Stimulated activated CD4-positive, alpha-beta T cell treated with anti-CD3 and anti-CD28 coated beads, TNF-alpha, amount 100 ng/mL, for 4 hours (primary cell): ENCODE measurements at places on chromosomes 2 and 18.

DNA sequence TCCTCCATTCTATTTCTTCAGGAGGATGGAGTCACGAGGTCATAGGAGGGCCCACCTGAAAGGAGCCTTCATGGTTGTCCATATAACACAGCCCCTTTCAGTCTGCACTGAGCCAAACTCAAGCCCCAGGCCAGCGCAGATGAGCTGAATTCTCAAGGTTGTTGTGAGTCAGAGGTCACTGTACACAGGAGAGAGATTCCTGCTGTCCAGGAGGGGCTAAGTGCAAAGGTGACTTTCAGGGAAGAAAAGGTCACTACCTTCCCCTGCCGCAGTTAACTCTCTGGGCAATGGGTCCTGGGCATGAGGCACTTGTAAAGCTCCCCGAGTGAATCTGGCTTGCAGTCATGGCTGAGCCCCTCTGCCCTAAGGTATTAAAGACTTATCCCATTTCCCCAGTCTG lies 150.7 kb downstream of the CTIF start:
- no peak for DNase-seq

- no peak for DNase-seq
Measured at GRCh38 chr2:173434762-173435569, 80.3 kb downstream of the CDCA7 start.

- DNase-seq = no peak
Measured at GRCh38 chr2:234483568-234484251, 13.2 kb downstream of the ARL4C start.

DNA sequence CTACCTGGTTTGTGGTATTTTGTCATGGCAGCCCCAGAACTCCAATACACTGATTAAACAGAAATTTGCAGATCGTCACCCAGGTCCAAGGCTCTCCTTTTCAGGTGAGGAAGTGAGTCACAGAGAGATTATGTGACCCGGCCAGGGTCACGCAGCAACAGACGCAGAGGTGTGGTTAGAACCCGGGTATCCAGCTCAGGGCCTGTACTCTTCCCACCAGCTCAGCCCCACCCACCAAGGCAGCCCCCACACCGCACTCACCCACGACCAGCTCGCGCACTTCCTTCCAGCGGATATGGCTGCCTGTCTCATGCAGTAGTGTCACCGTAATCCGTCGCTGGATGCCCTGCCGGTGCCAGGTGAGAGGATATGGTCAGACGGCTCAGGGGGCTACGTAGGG lies 48.1 kb downstream of the AQP12A start:
- DNase-seq = no peak

DNA sequence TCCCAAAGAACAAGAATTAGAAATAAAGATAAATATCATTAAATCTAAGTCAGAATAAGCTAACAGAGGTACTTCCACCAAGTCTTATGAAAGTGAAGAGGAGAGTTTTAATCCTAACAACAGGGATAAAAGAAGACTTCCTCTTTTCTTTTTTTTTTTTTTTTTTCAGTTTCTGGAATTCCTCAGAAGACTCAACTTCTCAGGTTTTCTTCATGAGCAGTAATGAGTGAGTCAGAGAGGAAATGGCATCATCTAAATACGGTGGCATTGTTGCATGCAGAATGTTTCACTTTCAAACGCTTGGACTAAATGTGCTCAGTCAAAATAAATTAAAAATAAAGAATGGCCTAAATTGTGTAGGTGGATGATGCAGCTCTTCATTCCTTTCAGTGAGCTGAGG lies 45.6 kb upstream of the ARHGAP15 start:
- no peak for DNase-seq

DNA sequence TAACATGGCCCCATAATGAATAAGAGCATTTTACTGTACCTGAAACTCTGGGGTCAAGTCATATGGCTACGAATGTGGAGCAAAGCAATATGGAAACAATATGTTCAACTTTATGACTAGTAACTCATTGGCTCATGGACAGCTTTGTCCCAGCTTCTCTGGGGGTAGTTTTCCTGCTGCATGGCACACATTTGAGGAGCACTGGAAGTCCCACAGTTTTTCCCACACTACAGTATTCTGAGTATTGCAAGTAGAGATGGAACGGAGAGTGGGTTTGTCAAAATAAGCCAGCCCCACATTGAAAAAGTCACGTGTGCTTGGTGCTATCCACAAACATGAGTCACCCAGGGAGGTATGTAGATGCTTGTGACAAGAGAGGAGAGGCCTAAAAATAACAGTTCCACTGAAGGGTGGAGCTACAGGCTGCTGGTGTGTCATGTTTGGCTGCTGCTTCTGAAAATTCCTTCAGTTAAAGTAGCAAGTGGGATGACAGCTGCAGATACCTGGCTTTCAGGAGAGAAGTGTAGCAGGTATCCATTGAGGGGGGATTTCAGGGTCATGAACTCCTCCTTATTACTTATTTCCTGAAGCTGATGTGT lies 48.2 kb upstream of the CTAGE1 start:
- no peak for DNase-seq

DNA sequence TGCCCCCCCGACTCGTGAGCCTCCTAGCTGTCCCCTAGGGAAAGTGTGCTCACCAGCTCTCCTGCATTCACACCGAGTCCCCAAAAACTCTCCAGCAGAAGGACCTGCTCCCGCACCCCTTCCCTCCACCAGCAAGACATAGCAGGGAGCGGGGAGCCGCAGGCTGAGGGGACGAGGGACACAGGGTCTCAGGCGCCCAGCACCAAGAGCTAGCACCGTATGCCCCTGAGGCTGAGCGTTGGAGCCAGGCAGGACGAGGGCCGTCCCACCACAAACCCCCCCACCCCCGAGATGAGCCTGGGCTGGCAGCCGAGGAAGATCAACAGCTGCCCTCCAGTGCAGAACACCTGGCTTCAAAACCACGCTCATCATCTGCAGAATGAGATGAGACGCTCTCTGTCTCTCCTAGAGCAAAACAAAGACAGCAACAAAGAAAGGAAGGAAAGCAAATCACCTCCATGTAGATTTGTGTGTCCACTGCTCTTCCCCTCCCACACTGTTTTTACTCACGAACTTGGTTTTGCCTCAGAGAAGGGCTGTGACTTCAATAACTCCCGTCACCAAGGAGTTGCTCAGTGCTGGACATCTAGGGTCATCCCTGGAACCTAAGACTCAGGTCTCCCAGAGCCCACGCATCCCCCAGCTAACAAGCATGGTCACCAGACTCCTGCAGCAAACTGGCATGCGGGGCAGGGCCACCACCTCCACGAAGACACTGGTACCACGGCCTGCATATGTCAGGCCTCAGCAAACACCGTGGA lies 39.7 kb upstream of the SALL3 start:
- no peak for DNase-seq

GRCh38 chr2:29325544-29325943 lies 210.3 kb downstream of the CLIP4 start:
- no peak for DNase-seq

DNA sequence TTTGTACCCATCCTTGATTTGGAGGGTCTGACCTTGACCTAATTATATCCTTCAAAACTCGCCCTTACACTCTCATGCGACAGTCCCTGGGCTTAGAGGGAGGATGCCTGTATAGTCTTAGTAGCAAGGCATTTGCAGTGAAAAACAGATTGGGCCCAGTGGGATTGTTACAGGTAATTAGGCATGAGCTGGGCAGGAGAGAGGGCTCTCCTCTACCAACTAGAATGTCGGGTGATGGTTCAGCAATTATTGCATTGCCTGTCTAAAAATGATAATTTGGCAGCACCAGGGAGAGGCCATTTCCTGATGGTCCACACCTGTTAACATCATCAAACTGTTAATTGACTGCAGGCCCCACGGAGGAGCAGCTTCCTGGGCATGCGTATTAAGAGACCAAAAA lies 32.4 kb downstream of the COMMD1 start:
- no peak for DNase-seq

DNA sequence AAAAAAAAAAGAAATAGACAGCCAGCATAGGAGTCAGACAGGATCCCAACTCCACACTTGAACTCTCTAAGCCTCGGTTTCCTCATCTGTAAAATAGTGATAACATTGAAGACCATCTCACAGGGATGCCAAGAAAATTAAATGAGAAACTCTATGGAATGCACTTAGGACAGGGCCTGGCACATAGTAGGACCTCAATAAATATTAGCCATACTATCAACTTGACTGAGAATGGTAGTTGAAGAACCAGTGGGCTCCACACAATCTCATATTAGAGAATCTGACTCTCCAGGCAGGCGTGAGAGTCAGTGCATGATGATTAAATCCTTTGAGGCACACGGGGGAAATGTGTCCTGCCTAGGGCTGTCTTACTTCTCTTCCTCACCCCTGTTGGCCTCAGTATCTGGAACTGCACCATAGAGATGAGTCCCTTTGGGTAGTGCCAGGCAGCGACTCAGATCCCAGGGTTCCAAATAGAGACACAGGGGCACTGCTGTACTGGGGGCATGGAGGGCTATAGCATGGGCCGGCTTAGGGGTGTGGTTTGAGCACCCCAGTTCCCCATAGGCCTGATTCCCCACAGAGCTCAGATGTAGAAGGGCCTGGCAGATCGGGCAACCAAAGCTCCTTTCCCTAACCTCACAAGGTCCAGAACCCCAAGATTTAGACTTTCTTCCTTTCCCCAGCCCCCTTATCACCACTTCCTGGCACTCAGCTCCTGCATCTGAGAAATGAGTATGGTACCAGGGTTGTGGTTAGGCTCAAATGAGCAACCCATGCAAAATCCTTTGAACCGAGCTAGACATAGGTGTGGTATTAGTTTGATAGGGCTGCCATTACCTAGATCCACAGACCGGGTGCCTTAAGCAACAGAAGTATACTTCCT lies 51.3 kb upstream of the CAB39 start:
- no peak for DNase-seq

DNA sequence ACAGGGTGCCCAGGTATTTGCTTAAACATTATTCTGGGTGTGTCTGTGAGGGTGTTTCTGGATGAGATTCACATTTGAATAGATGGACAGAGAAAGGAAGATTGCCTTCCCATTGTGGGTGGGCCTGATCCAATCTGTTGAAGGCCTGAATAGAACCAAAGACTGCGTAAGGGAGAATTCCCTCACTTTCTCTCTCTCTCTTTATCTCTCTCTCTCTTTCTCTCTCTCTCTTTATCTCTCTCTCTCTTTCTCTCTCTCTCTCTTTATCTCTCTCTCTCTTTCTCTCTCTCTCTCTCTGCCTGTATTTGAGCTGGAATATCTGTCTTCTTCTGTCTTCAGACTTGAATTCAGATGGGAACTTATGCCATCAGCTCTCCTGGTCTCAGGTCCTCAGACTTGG lies 148.4 kb downstream of the FAM124B start:
- no peak for DNase-seq

GRCh38 chr2:21282515-21282898 lies 158.7 kb downstream of the TDRD15 start:
- DNase-seq = no peak

GRCh38 chr2:191169456-191170300 lies 18.9 kb upstream of the STAT4 start:
- no peak for DNase-seq

DNA sequence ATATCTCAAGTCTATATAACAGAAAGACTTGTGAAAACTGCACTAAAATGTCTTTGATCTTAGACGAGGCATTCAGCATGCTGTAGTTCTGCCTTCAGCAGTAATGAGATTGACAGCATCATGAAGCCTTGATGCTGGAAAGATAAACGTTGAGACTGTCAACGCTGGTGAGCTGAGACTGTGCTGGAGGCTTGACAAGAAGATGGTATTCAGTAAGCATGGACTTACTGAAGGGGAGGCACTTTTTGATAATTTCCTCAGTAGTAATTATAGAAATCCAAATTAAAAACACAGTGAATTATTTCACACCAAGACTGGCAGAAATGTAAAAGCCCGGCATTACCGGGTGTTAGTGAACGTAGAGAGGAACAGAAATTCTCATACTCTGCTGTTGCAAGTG lies 162.2 kb downstream of the CCBE1 start:
- no peak for DNase-seq

DNA sequence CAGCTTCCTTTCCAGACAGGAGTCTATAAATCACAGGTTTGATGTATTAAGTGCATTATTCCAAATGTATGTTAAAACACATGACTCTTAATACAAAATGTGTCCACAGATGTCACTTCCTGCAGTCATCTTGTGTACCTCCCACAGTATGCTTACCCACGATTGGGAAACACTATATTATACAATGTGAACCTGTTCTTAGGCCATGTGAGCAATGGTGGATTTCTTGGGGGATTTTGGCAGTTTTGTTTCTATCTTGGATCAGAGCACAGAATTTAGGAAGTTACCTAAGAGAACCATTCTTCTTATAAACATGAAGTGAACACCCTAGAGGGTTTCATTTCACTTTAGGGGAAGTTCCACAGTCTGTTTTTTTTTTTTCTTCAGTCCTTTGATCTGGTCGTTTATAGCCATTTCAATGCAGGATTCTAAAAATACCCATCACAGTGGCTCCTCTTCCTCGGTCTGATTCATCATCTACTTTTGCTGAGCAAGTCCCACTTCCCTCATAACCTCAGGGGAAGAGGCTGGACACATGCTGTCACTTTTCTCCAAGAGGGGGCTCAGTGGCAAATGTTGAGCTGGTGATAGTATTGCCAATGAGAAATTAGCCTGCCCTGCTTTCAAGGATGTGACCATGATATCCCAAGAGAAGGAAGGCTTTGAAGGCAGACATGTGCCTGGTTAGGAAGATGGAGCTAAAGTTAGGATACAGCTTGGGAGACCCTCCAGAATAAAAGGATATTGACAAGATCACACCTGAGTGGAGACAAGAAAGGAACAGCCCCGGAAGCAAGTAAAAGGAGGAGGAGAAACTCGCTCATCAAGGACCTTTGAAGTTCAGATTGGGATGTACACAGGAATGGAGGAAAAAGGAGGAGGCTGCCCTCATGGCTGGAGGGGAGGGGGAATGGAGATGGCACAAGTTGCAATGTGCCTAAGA lies 22.6 kb downstream of the PLEK start:
- no peak for DNase-seq

- DNase-seq = no peak
Measured at GRCh38 chr2:158407031-158407430, 49.5 kb downstream of the CCDC148 start.

DNA sequence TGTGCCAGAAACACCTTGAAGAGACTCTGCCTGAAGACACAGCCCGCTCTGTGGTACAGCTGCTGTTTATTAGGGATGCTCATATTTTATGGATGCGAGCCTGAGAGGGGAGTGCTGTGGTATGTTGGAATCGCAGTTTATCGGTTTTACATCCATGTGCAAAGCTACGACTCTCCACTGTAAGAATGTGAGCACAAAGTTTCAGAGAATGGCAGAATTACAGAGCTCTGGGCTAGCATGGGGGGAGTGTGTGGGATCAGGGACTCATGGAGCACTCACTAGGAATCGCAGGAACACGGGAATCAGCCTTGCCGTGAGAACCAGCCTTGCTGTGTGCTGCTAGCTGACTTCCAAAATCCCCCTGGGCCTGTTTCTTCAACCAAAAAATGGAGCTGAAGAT lies 199.9 kb downstream of the RNF144A start:
- no peak for DNase-seq
